RKO (cell line): ENCODE measurements at places on chromosomes 11 and 22.

DNA sequence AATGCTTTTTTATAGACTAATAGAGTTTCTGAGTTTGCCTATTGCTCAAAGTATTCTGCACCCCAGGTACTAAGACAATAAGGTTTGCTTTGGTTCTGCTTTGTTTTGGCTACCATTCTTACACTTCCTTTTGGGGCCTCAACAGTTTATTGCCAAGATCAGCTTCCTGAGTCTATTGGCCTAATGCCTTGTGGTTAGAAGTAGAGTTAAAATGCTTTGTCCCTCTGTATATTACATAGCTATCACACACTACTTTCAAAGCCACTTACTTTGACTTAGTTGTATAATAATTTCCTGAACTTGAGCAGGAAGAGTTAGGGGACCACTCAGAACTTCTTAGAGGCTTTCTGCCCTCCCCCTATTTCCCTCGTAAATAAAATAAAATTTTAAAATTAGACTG, 96.5 kb downstream of the DLG2 start:
- no peak for DNase-seq

DNA sequence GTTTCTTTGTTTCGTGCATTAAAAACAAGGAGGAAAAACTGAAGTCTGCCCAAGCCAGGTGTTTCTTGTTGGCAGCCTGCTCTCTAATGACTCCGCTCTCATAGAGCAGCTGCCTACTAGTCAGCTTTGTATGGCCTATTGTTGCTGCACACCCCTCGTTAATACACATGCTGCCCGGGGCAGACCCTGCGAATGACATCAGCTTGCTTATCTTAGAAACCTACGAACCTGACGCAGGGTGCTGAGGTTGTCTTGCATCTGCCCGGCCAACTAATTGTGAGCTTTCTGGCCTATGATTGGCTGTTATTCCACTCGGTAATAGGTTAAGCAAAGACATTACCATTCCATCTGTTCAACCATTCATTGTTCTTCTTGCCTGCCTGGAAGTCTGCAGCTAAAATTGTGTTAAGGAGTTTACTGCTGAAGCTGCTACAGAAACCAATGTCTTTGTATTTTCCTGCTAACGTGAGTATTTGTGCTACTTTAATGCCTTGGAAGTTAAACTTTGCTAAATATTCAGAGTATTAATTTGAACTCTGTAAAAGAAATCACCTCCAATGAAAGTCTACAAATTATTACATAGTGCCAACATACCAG, 37.5 kb downstream of the ZC3H12C start:
- no peak for DNase-seq

DNA sequence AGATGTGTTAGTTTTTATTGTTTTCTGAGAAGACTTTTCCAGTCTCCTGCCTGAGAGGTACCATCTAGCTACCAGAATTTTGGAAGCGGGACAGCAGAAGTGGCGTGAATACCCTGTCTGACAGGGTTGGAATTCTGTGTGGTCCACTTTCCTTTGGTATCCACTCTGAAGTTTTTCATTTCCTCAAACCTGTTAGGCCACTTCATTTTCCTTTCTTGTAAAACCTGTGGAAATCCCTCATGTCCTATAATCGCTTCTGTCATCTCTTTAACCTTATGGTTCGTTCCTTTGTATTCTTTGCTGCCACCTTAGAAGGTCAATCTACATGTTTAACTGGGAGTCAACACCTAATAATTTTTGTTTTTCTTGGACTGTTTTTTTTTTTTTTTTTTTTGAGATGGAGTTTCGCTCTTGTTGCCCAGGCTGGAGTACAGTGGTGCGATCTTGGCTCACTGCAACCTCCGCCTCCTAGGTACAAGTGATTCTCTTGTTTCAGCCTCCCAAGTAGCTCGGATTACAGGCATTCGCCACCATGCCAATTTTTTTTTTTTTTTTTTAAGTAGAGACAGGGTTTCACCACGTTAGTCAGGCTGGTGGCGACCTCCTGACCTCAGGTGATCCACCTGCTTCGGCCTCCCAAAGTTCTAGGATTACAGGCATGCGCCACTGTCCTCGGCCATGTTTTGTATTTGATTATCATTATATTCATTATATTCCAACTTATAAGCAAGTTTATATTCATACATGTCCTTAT, 7.1 kb downstream of the SFI1 start:
- no peak for DNase-seq

DNA sequence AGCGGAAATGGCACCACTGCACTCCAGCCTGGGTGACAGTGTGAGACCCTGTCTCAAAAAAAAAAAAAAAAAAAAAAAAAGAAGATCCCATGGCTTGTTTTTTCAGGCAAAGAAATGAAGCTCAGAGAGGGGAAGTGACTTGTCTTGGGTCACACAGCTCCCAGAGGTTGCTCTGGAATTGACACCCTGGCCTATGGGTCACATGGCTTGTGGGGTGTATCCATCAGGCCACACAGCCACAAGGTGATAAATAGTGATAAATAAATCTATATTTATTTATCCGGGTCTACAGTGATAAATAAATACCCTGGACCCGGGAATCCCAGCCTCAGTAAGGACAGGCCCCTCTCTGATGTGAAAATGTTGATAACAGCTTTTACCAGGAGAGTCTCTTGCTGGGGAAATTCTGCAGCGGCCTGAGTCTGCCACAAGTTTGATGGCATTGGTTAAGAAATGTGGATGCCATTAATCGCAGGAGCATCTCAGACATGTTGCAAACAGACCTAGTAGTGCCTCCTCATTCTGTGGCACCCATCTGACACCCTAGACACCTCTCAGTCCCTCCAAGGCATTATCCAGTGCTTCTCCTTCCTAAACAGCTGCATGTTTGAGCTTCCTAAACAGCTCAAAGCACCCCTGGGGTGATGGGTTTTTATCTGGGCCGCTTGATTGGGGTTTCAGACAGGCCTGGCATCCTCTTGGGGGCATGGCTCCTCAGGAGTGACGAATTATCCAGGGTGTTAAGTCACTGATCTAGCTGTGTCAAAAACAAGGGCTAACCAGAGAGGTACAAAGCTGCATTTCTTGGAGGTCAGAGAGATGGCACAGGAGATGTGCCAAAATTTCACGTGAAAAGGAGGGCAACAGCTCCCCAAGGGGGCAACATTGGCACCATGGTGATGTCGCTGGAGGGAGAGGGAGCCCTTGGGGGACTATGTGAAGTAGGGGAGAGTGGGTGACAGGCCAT, 1.9 kb upstream of the EMID1 start:
- DNase-seq: no peak

DNA sequence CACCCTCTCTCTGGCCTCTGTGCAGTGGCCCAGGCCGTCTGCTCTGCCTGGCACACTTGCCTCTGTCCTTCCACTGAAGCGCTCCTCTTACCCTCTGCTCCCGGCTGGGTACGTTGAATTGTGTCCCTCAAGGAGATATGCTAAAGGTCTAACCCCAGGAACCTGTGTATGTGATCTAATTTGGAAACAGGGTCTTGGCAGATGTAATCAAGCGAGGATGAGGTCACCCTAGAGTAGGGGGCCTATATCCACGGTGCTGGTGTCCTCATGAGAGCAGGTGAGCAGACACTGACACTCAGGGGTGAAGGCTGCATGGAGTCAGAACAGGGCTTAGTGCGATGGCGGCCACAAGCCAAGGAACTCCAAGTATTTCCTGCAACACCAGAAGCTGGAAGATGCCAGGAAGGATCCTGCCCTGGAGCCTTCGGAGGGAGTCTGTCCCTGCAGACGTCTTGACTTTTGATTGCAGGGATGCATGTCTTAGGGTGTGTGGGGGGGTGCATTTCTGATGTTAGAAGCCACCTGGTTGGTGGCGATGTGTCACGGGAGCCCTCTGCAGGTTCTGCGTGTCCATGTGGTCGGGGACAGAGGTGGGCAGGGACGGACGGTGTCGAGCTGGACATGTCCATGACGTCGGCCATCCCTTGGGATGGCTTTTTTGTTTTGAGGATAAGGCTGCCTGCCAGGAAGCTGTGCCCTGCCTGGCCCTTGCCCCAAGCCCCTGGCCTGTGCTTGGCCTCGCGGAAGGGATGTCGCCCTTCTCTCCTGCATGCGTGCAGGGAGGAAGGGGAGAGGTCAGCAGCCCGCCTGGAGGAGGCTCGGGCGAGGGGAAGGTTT, 68.6 kb downstream of the LRP5 start:
- DNase-seq: no peak

DNA sequence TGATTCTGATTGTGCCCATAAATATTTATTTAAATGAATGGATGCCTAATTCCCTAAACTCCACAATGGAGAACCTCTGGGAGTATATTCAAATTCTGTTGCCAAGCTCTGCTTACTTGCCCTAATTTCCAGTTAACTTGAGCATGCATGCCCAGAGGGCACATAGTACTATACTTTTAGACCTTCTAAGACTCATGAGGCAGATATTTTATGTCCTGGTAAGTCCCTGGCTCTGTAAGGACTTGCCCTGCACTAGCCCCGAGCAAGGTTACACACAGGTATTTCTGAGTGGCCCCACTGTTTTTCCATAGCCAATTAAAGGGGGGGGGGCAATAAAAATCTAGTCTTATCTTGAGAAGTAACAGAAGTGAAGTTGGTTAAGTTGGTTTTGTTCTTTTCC, 21.1 kb upstream of the CAPRIN1 start:
- no peak for DNase-seq

DNA sequence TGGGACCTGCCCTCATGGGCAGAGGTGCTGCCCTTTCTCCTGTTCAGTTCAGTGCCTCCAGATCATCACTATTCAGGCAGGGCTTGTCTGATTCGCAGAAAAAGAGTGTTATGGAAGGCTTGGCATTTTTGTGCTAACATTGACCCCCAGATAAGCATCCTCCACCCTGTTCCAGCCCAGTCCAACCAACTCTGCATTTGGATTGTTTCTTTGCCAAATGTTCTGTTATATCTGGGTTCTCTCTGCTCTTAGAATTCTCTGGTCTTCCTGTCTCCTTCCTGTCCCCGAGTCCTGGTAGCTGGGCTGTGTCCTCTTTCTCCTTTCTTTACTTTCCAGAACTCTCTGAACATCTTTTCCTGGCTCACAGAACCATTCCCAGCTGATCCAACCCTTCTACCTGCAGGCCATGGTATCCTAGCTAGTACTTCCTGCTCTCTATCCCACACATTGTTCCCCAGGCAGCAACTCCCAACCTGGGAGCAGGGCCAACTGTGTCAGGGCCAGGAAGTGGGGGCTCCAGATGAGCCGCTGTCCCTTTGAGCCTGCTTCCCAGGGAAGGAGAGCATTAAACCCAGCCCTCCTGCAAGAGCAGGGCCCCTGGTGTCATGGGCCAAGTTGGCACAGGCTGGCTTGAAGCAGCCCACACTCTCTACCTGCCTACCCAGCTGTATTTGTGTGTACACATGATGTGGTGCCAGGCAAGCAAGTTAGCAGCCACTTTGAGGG, 280.7 kb upstream of the CADM1 start:
- no peak for DNase-seq

DNA sequence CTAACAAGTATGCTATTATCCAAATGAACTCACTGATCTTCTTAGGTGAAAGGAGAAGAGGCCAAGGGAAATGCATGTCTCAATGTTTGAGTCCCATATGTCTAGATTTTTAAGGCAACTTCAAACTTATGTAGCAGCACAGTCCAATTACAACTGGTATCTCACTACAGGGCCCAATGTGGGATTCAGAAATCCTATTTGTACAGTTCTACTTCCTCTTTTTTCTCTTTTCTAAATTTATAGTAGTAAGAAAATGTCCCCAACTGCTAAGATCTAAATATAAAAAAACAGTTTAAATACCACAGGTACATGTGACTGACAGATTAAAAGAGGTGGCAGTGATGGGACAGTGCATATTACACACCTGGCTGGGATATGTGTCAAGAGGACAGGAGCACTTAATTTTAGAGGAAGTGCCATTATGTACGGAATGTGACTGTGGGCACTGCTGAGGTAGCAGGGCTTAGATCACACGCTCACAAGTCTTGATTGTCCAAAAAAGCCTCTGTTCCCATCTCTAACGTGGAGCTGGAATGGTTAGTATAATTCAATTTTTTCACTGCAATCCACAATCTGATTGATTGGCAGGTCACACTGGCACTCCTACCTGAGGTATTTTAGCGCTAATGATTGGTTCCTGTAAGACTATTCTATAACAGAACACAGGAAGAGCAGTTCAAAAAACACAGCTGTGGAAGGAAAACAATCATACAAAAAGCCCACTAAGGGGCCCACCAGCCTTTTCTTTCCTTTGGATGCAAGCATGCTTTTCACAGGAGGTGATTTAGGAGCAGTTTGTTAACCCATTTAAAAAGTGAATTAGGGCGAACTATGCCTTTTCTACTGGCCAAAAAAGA, 34.6 kb downstream of the APOL5 start:
- no peak for DNase-seq

DNA sequence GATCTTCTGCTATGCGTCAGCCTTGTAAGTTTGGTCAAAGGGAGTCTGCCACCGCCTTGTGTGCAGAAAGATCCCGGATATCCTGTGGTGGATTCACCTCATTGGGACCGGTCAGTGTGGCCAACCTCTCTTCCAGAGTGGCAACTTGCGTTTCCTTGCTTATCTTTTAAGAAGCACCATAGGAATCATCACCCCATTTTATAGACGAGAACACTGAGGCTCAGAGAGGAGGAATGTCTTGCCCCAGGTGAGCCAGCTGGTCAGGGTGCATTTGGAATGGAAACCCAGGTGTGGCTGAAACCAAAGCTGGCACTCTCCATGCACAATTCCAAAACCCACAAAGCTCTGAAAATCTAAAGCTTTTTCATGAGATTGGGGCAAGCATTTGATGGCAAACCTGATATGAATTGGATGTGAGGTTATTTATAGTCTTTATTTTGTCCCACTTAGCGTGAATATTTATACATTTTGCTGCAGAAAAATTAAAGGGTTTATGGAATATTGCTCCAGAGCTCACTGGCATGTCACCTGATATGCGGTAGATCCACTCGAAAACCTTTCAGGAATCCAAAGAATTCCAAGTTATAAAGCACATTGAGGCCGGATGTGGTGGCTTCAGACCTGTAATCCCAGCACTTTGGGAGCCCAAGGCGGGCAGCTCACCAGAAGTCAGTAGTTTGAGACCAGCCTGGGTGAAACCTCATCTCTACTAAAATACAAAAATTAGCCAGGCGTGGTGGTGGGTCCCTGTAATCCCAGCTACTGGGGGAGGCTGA, 12.1 kb upstream of the EIF3D start:
- no peak for DNase-seq

- no peak for DNase-seq
Measured at GRCh38 chr11:36130401-36130800, 158.8 kb downstream of the COMMD9 start.

DNA sequence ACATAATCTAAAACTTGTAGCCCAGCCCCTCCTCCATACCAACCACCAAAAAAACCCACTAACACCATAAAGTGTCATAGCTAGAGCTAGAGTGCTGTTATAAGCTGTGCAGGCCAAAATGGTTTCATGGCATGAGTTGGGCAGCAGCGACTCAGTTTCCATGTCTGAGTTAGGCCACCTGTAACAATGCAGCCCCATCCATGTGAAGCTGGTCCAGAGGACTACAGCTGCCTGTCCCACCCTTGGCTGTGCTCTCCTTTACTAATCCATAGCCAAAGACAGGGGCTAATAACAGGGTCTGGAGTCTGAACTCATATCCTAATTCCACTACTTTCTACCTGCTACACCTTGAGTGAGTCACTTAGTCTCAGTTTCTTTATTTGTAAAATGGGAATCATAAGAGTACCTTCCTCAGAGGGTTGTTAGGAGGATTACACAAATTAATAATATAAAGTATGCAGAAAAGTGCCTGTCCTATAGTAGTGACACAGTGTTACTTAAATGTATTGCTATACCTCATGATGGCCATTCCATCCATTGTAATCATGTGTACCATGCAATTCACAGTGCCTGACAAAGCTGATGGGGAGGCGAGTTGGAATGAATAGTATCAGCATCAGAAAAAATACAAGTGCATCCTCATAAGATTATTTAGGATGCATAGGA, 20.6 kb downstream of the KCNQ1OT1 start:
- no peak for DNase-seq

GRCh38 chr22:47333625-47334024, 571.2 kb downstream of the TBC1D22A start:
- peak; percentile 12 for DNase-seq

GRCh38 chr11:131064373-131064991, 148.2 kb upstream of the SNX19 start:
- peak; percentile 55 for DNase-seq
